Activated naive CD4-positive, alpha-beta T cell treated with Interleukin-2 at 50 U/mL for 16 hours (primary cell): ENCODE measurements at places on chromosomes 11 and 22.

DNA sequence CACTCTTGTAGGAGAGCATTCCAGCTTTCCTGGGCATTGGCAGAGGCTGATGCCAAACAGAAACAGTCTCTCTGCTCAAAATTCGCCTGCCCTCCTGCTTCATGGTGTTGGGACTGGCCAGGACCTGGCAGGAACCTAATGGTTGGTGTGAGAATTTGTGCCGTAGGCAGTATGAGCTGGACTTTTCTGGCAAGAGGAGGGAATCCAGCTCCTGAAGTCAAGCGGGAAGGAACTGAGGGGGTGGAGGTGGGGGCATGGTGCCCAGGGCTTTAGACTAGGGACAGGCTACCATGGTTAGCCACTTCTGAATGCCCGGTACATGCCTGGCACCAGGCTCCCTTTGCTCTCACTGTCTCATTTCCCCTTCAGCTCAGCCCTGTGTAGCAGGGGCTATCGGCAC is 6.9 kb upstream of the TOMM22 start:
- DNase-seq = no peak

- no peak for DNase-seq
Measured at GRCh38 chr11:123072332-123072761, 10.4 kb upstream of the HSPA8 start.

DNA sequence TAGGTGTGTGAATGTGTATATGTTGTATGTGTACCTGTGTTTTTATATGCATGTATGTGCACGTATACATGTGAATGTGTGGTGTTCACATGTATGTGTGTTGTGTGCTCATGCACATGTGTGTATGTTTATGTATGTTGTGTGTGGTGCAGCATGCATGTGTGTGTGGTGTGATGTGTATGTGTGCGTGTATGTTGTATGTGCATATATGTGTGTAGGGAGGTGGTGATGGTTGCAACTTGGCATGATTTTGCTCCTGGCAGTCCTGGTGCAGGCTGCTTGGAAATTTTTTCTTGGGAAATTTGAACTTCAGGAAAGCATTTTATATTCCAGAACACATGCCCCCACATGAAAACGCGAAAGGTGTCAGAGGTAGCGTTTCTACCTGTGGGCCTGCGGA is 1177.8 kb downstream of the TBC1D22A start:
- no peak for DNase-seq

DNA sequence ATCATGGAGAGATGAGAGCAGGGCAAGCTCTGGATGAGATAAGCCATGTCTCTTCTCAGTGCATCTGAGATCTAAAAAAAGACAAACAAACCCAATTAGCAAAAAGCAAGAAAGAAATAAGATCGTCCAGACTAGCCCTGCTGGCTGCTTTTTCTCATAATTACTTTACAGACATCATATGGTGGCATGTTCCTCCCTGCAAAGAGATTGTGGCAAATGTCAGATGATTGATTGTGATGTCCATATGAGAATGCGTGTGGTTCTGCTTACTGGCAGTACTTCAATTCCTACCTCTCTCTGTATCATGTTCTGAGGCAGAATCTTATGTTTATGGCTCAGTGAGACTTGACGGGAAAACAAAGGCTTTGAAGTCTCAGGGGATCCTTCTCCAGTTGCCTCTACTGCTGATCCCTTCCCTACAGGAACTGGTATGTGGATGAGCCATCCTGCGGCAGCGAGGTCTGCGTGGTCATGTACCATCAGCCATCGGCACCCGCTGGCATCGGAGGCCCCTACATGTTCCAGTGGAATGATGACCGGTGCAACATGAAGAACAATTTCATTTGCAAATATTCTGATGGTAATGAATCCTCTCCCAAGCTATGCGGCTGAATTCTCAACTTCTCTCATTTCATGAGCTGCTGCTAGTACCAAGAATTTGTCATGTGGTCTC is 8.8 kb downstream of the LAYN start:
- no peak for DNase-seq

DNA sequence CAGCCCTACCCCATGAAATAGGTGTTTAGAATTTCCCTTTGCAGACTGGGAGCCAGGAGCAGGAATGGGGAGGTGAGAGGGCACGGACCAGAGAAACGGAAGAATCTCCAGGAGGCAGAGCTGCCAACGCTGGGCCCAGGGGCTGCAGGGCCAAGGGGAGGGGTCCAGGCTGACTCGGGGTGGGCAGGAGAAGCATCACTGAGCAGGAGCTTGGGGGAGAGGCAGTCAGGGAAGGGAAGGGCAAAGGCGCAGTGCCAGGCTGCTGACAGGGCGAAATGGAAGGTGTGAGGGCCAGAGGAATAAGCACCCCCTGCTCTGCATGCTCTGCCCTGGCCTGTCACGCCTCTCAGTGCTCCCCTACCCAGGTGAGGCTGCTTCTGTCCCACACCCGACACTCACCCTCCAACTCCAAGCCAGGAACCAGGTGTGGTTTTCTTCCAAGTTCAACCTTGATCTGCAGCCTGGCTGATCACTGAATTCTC is 14.5 kb downstream of the LRRC32 start:
- no peak for DNase-seq

DNA sequence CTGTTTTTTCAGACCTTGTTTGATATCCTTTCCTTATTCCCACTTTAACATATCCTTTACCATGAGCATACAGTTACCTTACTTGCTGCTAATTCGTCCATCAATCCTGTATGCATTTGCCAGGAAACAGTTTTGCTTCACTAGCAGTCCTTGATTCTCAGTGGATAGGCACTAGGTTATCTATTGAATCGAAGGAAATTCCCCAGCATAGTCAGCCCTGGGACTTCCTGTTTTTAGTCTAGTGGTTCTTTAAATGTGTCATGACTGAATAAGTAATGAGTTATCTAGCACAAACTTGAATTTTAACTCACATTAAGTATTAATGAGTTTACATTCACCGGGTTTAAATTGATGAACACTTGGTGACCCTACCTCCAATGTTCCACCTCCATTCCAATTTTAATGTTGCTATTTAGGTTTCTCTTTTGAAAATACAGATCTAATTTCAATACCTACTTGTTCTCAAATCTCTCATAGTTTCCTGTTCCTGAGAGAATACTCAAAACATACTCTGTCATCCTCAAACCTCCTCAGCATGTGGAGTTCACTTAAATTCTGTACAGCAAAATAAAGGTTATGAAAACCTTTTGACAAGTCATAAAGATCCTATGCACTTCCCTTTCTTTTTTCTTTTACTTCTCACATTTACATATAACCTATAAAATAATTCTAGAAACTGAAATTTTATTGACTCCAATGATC is 1375.1 kb upstream of the TENM4 start:
- DNase-seq = no peak

- no peak for DNase-seq
Measured at GRCh38 chr11:46491661-46492330, 100.2 kb upstream of the CHRM4 start.

- no peak for DNase-seq
Measured at GRCh38 chr11:59223177-59223576, 10.4 kb upstream of the MPEG1 start.

DNA sequence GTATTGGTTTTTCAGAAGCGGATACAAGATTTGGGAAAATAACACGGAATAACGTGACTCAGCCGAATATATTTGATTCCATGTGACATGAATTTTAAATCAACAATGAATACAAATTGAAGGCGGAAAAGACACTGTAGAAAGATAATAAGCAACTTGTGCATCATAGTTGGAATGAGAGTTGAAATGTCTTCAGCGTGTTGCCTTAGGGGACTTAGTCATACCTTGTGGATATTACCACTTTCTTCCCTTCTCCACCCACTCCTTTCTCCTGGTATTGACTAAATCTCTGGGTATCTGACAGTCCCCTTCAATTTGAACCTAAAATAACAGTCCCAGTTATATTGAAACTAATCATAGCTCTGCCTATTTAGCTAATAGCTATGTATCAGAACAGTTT is 2373.1 kb upstream of the RAG2 start:
- no peak for DNase-seq

GRCh38 chr11:2208691-2209369 is 37.2 kb upstream of the TH start:
- DNase-seq = no peak

DNA sequence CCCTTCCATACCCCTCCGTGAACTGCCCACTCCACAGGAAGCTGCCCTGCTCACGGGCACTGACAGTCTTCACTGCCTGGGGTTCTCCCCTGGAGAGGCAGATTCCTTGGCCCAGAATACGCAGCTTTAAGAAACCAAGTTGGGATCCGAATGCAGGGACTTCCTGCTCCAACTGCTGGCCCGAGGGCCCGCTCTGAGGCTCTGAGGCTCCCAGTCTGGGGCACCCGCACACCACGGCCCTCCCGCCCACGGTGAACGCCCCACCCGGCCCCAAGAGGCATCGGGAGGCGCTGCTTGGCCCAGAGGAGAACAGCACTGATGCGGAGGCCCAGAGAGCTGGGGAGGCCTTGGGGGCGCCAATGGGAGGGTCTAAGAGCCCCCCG is 42.3 kb downstream of the IGF2 start:
- no peak for DNase-seq

- no peak for DNase-seq
Measured at GRCh38 chr11:110613197-110613918, 98.9 kb downstream of the ARHGAP20 start.

- no peak for DNase-seq
Measured at GRCh38 chr11:108398439-108398838, 68.9 kb downstream of the C11orf65 start.

GRCh38 chr11:102807921-102808320 is 10.0 kb upstream of the MMP1 start:
- no peak for DNase-seq

- no peak for DNase-seq
Measured at GRCh38 chr11:74072721-74073120, 63.8 kb upstream of the UCP3 start.

- no peak for DNase-seq
Measured at GRCh38 chr11:2704896-2705606, 5.3 kb upstream of the KCNQ1OT1 start.

DNA sequence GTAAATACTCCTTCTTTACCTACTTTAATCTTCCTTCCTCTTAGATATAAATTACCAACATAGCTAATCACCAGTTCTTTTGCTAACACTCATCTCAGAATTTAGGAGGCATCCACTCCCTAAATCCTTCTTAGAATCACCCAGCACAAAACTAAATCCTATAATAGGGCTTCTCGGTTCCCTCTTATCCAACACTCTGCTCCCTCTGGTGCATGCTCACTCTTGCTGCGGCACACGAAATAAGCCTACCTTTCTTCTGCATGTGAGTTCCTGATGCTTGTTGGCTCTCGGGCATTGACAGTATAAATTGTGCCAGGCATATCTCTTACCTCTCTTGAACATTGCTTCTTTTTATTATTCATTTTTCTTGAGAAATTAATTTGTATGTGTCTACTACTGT is 61.0 kb downstream of the OR5AK2 start:
- no peak for DNase-seq

DNA sequence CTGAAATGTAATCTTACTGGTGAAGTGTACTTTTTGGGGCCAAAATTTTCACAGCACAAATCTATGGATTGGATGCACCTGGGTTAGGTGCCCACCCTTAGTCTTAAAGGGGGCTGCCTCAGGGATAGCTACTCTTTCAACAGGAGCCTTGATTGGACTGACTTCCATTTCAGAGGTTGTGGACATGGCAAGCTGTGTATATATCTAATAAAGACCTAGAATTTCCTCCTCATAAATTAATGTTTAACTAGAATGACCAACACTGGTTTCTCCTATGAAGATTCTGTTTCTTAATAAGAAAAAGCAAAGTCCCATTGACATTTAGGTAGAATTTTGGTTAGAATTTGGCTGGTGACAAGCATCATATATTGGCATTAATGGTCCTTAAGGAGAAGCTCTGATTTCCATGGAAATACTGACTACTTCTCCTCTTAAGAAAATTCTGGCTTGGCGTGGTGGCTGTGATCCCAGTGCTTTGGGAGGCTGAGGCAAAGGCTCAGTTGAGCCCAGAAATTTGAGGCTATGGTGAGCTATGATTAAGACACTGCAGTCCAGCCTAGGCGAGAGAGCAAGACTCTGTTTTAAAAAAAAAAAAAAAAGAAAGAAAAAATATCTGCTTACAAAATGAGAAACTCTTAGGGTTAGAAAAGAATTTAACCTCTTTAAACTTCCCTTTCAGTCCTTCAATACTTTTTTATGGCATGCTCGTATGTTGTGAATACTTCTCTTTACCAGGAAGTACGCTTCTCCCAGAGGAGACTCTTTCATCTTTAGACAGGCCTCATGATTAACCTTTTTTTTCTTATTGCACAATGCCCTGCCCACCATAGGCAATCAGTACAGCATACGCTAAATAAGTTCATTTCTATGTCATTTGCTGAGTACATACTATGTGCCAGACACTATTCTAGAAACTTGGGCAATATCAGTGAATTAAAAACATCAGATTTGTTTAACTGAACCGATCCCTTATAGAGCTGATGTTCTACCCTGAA is 77.2 kb downstream of the PRR5L start:
- no peak for DNase-seq

- DNase-seq = no peak
Measured at GRCh38 chr11:124415356-124415923, 9.2 kb downstream of the OR8B4 start.

- DNase-seq = no peak
Measured at GRCh38 chr11:79404325-79404724, 36.5 kb downstream of the TENM4 start.

DNA sequence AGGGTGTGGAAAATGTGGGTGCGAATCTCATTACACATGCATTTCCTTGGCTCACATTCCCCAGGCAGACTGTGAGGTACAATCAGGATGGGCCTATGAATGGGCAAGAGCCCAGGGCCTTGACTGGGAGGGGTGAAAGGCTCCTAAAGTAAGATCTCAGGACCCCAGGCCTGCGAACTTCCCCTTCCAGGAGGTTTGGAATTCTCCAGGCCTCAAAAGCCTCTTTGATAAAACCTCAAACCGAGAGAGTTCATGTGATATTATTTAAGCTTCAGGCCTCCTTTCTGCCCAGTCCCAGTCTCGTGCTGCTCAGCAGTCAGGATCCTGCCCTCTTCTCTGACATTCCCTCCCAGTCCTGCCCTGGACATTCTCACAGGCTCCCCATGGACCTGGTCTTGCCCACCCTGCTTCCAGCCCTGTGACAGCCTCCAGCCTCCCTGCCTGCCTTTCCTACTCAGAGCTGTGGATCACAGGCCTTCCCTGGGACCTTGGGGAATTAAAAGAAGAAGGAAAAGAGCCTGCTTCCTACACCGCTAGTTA is 37.3 kb upstream of the TEAD1 start:
- DNase-seq = no peak

GRCh38 chr22:38846412-38846811 is 2.6 kb upstream of the NPTXR start:
- no peak for DNase-seq

DNA sequence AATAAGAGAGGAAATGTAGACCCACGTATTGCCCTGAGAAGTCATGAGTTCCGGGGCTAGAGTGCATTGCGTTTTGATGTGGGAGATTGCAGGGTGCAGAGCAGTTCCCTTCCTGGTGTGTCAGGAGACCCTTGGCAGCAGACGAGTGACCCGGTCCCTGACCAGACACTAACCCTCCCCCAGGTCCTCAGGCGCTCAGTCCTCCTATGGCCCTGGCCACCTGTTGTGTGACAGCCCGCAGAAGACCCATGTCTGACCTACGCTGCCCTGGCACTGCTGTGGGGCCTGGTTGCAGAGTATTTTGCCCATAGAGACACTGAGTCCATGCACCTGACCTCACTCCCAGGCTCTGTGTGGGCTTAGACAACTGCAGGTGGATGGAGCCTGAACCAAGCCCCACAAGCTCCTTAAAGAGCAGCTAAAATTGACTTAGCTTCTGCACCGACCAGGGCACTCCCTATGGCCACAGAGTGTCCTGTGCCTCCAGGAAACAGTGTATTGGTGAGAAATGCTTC is 833.8 kb downstream of the TBC1D22A start:
- DNase-seq = no peak

- DNase-seq = no peak
Measured at GRCh38 chr22:31284281-31285155, 7.8 kb downstream of the PIK3IP1 start.
